ENCODE measurements at places on chromosomes 6 and 20. TPM values are rescaled to one million over a fixed set of nuclear protein-coding genes. Genes with fewer than 3 reads are reported as not detected.

The FYN gene
- total RNA-seq, result 176 TPM

The GNAS-AS1 gene
- total RNA-seq, result 5.2 TPM

The CCN5 gene
- total RNA-seq, result 1.4 TPM

The JPH2 gene
- 0.28 TPM for total RNA-seq

The LY86 gene
- total RNA-seq, result not detected

The LST1 gene
- total RNA-seq, result 0.87 TPM

DNA sequence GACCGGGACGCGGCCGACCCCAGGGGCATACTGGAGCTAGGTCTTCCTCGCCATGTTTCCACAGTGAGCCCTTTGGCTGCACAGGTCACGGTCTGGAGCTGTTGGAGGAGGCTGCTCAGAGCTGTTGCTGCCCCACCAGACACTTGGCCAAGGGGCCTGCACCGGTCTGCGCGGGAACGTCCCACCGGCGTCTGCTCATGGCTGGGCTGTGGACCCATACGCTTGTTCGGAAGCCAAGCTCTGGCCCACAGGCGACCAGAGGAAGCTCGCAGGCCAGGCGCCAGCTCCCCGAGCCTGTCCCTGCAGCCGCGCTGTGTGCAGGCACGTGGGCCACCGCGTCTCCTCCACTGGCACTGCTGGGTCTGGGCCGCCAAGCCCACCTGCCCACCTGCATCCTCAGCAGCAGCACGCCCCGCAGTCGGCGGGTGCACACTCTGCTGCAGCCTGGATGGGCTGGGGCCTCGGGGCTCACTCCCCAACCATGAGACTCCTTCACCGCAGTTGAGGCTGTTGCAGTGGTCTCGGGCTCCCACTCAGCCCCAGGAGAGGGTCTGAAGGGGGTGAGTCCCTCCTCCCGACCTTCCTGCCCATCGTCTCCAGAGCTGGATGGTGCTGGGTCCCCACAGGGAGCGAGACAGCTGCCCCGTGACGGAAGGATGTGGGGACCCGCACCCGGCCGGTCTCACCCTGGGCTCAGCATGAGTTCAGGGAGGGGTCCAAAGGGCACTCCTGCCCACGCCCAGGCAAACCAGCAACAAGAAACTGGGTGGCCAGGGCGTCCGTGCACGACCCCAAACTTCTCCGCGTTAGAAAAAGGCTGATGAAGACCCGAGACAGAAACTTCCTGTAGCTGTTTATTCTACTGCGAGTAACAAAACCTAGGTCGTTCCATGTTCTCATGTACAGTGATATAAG lies 15.5 kb upstream of the TCFL5 start:
- no peak for ATAC-seq

DNA sequence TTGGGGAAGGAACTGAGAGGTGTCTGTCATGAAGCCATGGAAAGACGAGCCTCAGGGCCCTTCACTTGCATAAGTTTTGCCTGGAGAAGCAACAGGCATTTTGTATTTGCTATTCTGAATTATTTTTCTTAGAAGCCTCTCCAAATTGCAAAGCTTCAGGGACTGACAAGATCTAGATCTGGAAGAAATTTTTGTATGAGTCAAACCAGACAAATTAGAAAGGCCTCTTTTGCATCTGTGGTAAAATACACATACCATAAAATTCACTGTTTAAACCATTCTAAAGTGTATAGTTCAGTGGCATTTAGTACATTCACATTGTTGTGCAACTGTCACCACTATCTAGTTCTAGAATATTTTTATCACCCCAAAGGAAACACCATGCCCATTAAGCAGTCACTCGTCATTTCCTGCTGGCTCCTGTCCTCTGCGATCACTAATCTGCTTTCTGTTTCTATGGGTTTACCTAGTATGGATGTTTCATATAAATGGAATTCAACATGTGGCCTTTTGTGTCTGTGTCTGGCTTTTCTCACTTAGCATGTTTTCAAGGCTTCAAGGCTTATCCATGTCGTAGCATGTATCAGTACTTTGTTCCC lies 269.1 kb downstream of the PHF3 start:
- peak; percentile 92 for ATAC-seq

GRCh38 chr6:14676064-14676463 lies 558.5 kb downstream of the CD83 start:
- no peak for ATAC-seq

GRCh38 chr6:28977341-28978132 lies 27.6 kb downstream of the ZNF311 start:
- ATAC-seq, result no peak

GRCh38 chr6:25435416-25435985 lies 156.3 kb downstream of the CARMIL1 start:
- no peak for ATAC-seq

DNA sequence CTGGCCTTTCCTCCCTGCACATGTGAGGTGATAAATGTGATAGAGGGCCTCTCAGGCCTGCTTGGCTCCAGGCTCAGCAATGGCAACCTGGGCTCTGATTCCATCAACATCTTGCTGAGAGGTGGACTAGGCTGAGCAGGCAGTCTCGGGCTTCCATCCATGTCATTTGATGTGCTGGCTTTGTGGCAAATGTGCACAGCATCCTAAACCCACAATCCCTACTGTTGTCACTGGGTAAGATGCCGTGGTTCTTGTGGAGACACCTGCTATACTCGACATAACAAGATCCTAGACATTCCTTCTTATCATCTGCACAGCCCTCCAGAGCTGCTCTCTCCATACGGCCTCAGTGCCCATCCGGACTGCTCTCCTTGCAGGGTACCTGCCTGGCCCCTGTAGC lies 2.8 kb upstream of the ZCCHC3 start:
- no peak for ATAC-seq

DNA sequence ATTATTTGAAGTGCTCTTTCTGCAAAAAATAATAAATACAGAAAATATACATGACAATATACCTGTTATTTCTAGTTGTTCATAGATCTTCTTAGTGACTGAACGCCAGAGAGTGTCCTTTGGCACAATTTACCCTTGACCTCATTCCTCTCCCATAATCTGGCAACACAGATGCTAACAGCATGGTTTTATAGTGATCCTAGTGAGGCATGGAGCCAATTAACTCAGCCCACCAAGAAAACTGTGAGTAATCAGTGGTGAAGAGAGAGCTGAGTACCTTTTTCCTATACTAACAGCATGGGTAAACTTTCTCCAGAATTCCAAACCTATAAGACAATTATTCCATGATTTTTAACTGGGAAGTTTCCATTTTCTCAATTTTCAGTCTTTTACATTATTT lies 61.0 kb downstream of the VGLL2 start:
- ATAC-seq, result no peak

GRCh38 chr20:21739161-21739560 lies 33.7 kb downstream of the PAX1 start:
- ATAC-seq, result no peak

DNA sequence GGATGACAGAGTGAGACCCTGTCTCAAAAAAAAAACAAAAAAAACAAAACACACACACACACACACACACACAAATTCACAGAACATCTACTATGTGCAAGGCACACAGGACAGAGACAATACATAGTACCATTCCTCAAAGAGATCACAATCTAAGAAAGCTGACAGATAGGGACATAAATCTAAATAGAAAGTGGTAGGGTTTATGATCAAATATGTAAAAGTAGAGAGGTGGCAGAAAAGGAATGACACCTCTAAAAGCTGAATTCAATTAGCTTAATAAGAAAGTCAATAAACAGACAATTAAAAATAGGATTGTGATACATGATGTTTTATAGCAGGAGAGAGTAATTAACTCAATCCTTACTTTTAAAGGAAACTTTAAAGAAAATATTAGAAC lies 41.5 kb downstream of the USP45 start:
- no peak for ATAC-seq

Measured in motor neuron (in vitro differentiated cells).